ENCODE measurements at places on chromosomes 6 and 20.

GRCh38 chr6:13191461-13191860, 136.9 kb downstream of the TBC1D7 start:
- no peak for DNase-seq

- DNase-seq, result no peak
Measured at GRCh38 chr20:45061244-45061643, 39.7 kb downstream of the KCNS1 start.

DNA sequence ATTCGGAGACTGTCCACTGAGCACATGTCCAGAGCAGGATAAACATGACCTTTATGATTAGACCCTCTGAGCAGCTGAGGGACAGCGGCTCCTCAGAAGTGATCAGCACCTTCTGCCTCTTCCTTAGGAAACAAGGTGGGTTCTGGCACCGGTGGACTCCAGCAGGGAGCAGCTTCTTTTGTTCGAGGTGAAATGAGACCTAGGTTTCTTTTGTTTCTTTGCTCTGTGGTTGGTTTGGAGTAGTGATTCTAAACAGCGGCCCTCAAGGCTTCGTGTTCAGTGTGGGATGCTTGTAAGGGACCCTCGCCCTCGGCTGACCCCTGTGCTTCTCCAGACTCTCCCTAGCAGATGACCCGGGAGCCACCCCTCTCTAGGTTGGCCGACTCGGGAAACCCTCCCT, 14.6 kb upstream of the FRMD1 start:
- no peak for DNase-seq

DNA sequence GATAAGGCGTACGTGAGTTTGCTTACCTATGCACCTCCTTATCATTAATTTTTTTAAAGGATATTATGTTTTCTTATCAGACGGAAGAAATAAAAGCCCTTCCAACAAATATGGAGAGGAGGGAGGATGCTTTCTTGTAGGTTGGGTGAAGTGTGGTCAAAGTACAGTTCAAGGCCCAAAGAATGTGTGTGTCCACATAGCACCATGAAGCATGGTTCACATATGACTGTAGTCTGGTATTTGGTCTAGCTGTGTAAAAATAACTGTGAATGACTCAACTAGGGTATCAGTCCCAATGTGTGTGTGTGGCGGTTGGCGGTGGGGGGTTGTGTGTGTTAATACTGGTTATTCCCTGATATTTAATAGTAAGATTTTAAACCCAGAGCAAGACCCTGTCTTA, 212.7 kb downstream of the TMEM242 start:
- DNase-seq, result no peak

GRCh38 chr20:4171538-4172116, 156.3 kb upstream of the RNF24 start:
- no peak for DNase-seq

DNA sequence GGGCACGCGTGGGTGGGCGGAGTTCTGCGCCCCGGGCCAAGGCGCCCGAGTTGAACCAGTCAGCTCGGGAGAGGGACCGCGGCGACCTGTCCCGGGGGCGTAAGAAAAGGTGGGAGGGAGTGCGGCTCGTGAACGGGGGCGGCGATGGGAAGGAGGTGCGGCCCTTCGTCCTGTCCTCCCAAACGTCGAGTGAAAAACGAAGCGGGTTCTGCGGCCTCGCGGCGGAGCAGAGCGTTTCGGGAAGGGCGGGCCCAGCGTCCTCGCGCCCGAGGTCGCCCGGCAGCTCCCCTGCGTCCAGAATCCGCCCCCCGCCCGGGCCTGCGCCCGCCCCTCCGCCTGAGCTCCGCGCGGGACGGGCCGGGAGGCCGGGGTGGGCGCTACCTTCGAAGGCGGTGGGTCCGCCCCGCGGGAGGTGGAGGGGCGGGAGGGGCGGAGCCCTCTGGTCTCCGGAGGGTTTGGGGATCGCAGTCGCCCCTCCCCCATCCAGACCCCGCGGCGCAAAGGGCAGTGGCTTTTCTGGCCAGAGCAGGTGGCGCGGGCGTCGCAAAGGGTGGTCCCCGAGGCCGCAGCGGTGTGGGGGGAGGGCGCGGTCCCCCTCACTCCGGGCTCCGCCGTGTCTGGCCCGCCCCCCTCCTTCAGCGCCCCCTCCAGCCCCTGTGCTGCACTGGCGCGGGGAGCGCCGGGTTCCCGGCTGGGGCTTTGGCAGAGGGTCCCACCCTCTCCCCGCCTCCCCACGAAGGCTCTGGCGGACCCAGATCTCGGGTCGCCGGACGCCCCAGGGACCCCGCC, 838 bp downstream of the STMN3 start:
- DNase-seq, result peak; percentile 22

GRCh38 chr20:60024801-60025200, 66.6 kb downstream of the CDH26 start:
- DNase-seq, result no peak

- no peak for DNase-seq
Measured at GRCh38 chr20:59508729-59509128, 95.6 kb upstream of the PHACTR3 start.

GRCh38 chr6:163356324-163356723, 58.2 kb upstream of the QKI start:
- DNase-seq, result no peak

DNA sequence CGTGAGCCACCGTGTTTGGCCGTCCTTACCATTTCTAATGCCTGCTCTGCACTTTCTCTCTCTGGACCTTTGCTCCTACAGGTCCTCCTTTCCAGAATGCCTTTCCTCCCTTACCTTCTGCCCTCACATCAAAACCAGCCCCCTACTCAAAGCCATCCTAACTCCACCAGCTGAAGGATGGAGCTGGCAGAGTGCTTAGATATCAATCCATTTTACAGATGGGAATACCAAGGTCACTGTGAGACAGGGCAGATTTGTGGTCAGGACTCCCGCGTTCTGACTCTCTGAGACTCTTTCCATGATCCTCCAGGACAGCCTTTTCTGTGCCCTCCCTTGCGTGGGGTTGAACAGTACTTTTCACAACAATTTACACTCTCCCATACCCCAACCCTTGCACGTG, 41.7 kb upstream of the SCRT2 start:
- DNase-seq, result no peak

GRCh38 chr6:154261688-154262397, 94.8 kb downstream of the IPCEF1 start:
- no peak for DNase-seq

DNA sequence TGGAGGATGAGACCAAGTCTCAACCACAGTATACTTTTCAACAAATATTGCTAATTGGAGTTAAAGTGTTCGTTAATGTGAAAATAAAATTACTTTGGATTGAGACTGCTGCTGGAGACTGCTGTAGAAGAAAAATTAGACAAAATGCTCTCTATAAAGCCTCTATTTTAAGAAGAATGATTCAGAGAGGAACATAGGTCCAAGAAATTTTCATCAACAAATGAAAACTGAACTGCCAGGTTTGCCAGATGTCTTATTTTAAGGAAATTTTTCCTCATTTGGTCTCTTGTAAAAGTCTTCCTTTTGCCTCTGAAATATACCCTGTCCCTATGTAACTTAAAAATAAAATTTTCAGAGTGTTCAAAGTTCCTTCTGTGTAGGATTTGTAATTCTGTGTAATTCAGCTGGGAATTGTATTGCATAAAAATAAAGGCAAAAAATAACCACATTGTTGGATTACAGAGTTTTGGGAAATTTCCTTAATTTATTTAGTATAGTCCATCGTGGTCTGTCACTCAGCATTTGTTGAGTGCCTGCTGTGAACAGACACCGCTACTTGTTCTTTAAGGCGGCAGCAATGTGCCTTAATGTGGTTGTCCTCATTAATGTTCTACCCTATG, 27.4 kb downstream of the ANKS1A start:
- DNase-seq, result no peak

GRCh38 chr20:36584018-36584481, 10.7 kb downstream of the TGIF2 start:
- no peak for DNase-seq

DNA sequence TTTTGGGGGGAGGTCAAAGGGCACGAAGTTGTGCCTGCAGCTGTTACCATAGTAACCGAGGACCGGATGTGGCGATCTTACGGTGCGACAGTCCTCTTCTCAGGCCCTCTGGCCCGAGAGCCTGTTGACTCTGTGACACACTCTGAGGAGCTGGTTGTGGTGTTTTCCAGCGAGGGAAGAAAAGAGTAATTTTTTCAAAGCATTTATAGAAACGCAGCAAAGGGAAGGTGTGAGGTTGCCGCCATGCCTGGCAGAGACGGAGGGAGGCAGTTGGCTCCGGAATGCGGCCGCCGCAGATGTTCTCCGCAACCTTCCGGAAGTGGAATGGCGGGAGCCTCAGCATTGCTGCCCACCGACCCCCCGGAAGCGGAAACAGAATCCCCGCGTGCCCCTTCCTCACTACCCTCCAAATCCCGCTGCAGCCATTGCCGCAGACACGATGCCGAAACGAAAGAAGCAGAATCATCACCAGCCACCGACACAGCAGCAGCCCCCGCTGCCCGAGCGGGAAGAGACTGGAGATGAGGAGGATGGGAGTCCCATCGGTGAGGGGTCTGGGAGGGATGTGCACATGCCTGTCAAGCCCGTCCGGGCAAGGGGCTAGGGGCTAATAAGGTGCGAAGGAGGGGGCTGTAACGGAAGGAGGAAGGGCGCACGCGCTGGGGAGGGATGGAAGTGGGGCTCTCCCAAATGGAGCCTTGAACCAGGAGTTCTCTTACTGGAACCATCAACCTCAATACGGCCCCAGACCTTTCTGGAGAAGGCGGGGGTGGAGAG, at the start of gene PRR3:
TSS of gene PRR3 (plus strand) at position 390 of the 777 bp plus-strand sequence. CDS start at position 440, 50 bp downstream.
- peak; percentile 78 for DNase-seq

Measured in activated CD4-positive, alpha-beta T cell treated with anti-CD3 and anti-CD28 coated beads, Interleukin-2, amount 50 U/mL, for 1 hour (primary cell).